CD4-positive, alpha-beta T cell treated with Interleukin-4 for 1 hour (primary cell): ENCODE measurements at places on chromosomes 5 and 9.

DNA sequence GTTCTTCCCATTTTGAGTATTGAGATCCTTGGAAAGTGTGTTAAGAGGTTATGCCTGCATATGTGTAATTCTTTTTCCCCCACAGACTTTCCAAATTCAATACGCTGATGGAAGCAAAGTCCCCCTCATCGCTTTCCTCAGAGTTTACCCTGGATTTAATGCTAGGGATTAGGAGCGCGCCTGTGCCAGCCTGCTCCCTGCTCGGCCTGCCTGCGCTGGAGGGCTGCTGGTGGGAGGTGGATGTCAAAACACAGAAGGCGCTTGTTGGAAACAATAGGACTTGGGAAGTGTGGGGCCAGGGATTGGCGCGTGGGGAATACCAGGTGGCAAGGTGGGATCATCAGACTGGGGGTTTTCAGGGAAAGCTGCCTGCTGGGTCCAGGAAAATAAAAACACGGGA lies 39.8 kb upstream of the PTCH1 start:
- DNase-seq, result no peak

DNA sequence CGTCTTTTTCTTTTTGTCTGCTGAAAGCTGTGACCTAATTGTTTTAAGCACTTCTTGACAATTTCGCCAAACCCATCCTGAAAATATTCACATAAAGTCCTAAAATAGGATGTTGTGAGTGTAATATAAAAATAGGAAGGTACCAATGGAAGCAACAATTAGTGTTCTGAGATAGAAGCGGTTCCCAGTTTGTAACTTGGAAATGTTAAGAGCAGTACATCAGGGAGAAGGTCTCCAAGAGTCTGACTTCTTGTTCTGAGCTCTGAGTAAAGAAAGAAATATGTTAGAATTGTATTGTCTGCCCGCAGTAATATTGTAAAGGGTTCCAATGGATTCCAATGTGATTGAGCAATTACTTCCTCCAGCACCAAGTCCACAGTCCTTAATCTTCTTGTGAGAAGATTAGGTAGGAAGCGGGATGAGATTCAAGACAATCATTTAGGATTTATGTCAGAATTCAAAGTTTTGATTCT lies 3.9 kb downstream of the VCAN start:
- no peak for DNase-seq

- no peak for DNase-seq
Observed at GRCh38 chr5:72955143-72955767, 586 bp upstream of the FCHO2 start.

GRCh38 chr5:3350781-3351180 lies 244.9 kb upstream of the IRX1 start:
- DNase-seq, result no peak

- DNase-seq, result no peak
Observed at GRCh38 chr5:31935496-31936369, 238.4 kb downstream of the GOLPH3 start.

DNA sequence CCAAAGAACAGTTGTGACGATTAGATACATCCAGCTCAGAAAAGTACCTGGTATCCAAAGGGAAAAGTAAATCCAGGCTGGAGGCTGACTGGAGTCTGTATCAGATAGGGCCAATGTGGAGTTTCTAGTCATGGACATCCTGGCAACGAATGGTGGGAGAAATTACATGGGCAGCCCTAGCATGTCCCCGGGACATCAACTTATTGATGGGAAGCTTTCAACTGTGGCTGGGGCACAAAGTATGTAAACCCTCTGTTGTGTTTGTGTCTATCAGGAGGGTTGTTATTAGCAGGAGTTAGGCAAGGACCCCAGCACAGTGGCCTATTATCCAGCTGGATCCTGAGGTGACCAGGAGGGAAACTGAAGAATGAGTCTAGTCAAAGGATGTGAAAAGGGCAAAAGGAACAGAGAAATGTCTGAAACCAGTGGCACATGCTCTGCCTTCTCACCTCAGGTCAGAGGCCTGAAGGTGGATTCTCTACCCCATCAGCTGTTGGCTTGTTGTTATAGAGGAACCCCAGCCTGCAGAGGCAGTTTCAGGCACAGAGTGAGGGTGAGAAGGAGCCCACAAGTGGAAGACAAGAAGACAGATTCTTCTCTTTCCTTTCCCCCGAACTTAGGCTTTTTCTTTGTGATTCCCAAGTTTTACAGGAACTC lies 19.9 kb downstream of the IFNW1 start:
- DNase-seq, result no peak

GRCh38 chr5:15601274-15601673 lies 101.3 kb downstream of the FBXL7 start:
- no peak for DNase-seq

DNA sequence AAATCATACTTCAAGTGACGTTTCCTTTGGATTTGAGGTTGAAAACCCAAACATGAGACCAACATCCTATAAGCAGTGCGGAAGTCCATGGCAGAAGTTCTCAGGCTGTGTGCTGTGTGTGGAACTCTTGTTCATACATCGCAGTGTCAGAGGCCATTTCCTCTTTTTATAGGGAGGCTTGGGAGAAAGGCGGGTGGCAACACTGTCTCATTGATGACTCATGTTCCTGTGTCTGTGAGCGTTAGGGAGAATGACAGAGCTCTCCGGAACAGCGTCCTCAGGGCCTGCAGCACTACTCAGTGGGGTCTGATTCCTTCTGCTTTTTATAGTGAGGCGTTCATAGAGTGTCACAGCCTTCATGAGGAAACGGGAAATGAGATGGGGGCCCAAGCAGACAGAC lies 98.8 kb upstream of the BASP1 start:
- peak; percentile 85 for DNase-seq

DNA sequence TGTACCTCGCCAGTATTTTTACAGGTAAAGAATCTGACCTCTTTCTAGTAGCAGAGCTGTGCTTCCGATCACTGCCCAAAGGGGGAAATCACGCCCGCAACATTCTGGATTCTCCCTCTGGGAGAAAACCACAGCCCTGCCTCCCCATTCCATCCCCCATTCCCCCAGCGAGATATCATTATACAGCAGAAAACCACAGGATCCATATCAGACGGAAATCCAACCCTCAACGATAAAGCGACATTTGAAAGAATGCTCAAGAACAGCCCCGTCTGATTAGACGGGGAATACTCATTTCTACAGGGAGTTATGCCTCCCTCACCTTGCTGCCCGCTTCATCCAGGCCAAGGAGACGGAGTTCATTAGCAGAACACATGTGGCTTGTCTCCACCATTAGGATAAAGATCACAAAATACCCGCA lies 172.8 kb downstream of the COL23A1 start:
- no peak for DNase-seq

GRCh38 chr9:131138676-131139075 lies 13.3 kb downstream of the NUP214 start:
- DNase-seq, result no peak

- DNase-seq, result no peak
Observed at GRCh38 chr5:133034064-133034463, 7.7 kb upstream of the ZCCHC10 start.

DNA sequence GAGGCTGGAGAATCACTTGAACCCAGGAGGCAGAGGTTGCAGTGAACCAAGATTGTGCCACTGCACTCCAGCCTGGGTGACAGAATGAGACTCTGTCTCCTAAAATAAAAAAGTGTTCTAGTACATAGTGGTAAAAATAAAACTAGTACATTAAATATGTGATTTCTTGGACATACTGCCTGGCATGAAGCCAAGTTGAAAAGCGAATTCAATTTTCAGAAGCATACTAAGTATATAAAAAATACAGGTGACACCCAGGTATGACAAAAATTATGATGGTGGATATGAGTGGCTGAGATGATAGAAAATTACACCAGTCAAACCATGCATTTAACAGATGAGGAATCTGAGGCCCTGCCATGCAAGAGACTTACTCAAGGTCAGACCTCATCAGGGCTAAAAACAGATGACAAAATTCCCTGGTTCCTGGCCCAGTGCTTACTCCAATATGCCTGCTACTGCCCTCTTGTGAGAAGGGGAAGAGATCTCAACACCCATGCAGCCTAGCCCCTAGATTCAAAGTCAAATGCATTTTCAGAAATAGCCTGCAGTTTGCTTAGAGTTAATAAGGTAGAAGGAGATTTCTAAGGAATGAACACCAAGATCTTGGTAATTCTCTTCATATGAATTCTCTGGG lies 46.6 kb upstream of the GNPDA1 start:
- DNase-seq, result no peak

DNA sequence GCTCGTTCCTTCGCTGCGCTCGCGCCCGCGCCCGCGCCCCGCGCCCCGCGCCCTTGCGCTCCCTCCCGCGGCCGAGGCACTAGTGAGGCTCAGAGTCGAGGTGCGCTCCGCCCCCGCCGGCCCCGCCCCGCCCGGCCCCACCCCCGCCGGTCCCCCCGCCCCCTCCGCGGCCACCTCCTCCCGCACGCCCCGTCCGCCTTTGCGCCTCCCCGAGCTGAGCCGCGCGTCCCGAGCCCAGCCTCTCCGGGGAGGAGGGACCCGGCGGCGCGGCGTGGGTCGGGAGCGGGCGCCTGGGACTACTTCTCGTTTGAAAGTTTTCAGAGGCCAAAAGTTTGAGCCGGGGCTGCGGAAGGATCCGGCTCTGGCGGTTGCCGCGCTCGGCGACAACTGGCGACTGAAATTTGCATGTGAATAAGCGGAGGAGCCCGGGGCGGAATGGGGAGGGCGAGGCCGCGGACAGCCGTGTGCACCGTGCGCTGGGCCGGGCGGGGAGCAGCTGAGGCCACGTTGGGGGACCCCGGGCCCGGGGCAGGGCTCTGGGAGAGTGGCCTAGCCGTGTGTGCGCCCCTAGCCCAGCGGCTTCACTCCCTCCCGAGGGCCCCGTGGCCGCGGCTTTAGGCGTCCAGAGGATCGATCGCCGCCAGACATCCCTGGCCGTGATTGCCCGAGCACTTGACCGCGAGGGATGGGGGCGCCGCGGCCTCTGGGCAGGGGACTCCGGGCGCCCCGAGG lies at the start of gene NOTCH1:
Gene NOTCH1 (minus strand): TSS at position 84 of the 732 bp plus-strand sequence. CDS start 262 bp downstream, outside the sequence.
- peak; percentile 91 for DNase-seq

DNA sequence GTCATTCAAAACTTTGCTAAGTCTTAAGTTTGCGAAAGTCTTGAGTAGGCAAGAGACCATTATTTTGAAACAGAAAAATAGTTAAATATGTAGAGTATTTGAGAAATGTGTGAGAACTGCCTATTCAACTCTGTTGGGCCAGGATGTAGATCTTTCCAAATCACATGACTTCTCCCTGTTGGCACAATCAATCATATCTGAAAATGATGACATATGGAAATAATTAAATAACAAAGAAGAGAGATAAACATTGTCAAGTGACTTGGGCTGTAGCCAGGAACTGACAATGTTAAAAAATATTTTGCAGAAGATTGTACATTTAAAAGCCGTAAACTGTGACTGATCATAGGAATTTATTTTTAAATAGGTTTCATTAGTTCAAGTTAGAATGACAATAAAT lies 104.6 kb upstream of the IL6ST start:
- no peak for DNase-seq

- no peak for DNase-seq
Observed at GRCh38 chr5:145723516-145723915, 111.6 kb downstream of the PRELID2 start.

- no peak for DNase-seq
Observed at GRCh38 chr9:108956631-108957026, 22.4 kb downstream of the ABITRAM start.

DNA sequence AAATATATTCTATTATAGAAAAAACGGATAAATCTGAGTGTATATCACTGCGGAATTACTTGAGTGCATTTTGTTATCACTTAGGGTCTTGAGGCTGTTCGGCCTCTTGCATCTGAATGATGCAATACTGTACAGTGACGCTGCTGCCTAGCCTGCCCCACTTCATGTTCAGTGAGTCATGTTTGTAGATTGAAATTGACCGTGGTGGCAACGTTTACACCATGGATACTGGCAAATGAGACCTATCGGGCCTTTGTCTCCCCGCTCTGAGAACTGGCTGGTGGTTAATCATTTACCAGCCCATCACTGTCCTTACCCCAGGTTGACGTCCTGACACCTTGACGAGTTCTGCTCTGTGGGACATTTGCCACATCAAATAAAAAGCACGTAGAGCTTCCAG lies 510.1 kb upstream of the ADAMTS16 start:
- no peak for DNase-seq

DNA sequence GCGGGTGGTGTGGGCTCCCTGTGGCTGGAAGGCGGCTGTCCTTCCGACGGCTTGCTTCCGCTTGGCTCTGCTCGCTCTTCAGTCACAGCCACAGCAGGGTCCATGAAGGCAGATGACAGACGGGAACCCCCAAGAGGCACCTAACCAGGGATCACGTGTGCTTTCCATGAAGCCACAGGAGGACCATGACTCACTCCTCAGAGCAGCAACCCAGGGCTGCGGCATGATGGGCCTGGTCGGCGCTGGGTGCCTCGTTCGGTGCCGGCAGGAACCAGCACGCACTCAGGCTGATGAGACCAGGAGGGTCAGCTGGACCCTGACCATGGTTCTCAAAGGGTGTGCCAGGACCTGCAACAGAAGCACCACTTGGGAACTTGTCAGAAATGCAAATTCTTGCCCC lies 32.8 kb upstream of the MED10 start:
- DNase-seq, result no peak

DNA sequence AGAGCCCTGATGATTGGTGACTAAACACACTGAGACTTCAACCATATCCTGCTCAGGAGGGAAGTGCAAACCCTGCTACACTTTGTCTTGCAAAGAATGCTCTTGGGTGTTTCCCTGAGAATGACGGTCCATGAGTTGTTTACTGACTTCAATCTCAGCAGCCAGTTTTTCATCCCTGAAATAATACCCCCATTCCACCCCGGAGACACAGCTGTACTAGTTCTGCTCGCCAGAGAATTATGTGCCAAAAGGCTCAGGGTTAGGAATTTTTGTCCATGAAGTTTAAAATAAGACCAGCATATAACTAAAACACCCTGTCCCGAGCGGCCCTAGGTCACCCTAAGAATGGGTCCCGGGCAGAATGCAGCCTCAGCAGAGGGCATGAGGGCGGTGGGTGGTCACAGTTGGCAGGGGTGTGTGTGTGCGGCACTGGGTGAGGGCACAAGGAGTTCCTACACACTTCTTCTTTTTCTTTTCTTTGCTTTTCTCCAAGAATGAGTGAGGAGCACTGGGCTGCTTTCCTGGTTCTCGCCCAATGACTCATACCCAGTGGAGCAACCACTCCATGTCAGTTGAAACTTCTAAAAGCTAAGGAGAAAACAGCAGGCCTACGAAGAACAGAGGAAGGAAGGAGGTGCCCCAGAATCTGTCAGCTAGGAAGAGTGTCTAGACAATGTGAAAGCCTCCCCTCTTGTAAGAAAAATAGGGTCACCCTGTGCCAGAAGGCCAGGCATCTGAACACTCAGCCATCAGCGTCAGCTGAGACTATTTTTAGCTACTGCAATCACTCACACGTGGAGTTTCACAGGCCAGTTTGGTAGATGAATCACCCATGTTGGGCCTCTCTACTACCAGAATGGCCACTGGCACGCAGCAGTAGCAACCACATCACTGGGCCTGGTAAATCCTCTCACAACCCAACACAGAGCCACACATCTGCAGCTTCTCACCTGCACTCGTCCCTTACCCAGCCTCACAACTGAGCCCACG lies 105.9 kb downstream of the DPYSL3 start:
- DNase-seq, result no peak
